ENCODE measurements at places on chromosomes 2 and 18.

- DNase-seq = no peak
Observed at GRCh38 chr2:26290001-26290400, 45.3 kb downstream of the HADHB start.

DNA sequence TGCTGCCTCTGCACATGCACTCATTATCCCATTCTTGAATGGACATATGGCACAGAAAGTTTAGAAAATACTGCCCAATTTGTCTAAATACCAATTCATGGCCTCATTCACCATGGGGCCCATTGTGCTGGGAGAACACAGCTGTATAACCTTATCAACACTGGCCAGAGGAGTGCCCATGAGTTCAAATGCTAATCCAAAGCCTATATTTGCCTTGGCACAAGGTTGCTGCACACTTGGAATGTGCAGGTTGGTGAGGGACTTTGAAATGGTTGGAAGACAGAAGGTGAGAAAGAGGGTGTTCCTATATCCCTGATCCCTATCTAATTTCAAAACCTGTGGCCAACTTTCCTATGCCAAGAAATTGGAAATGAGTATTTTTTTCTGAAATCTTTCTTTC lies 693.9 kb upstream of the ID2 start:
- no peak for DNase-seq

DNA sequence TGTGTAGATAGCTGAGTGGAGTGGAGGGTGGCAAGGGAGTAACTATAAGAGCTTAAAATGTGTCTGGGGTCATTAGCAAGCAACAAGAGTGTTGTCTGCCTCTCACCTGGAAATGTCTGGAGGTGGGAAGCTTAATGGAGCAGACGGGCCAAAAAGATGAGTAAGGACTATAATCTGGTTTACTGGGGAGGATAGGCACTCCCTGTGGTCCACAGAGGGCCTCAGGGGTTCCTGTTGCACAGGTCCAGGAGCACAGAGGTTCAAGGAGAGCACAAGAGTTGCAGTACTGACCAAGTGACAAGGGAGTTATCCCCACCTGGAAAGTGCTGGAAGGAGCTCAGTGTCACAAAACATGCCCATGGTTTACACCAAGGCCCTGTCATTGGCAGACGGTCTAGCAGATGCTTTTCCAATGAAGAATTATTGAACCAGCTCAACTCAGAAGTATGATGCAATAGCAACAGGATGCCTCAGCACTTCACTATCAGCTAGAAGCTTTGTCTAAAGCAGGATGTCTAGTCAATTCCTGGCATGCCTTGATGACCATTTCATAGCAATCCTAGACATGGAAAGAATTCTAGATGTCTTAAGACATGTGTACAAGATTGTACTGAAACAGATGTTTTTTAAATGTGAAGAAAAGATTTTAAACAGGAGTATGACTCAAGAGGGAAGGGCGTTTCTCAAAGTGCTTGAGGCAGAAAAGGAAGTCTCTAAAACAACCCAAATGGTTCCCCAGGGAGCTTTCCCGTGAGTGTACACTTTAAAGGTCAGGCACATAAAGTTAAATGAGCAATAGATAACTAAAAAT lies 62.9 kb upstream of the SERPINE2 start:
- DNase-seq = no peak

- DNase-seq = no peak
Observed at GRCh38 chr2:232667989-232668583, 29.0 kb upstream of the GIGYF2 start.

DNA sequence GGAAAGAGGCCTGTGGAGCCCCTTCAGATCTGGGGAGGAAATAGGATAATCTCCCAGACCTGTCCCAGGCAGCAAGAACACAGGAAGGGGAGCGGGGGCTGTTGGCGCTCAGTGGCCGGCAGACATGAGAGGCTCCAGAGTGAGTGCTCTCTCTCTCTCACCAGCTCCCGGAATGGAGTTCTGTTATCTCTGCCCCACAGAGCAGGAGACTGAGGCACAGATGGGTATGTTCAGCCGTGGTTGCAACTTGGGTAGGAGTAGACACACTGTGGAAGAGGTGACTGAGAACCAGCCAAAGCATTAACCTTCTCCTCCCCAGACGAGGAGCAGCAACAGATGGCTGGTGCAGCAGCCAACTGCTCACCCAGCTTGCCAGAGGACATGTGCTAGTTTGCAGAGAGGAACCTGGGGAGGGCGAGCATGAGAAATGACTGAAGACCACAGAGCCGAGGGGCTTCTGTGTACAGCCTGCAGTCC lies 82.0 kb downstream of the NRP2 start:
- DNase-seq = no peak

- DNase-seq = no peak
Observed at GRCh38 chr2:175793648-175794047, 208.4 kb downstream of the LNPK start.

DNA sequence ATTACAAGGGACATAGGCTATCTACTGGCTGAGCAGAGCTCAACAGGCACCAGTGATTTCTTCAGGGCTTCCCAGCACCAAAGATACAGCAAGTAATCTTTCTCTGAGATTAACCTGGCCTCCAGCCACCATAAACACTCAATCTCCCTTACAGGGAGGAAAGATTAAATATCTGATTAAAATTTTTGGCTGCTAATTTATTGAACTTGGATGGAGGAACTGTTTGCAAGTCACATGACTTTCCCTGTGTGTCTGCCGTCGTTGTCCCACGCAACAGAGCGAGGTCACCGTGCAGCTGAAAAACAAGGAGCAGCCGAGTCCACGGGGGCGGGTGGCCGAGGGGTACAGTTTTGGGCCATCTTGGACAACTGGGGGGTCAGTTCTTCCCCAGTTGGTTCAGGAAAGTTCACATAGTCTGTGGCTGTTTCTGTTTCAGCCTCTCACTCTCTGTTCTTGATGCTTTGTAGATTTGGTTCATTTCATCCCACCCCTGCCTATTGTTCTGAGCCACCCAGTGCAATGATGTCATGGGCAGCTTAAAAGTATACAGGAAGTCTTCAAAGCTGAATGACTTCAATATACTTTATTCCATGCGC lies 186.8 kb upstream of the CTAGE1 start:
- no peak for DNase-seq

GRCh38 chr2:100957996-100958653 lies 44.0 kb upstream of the RPL31 start:
- DNase-seq = no peak

DNA sequence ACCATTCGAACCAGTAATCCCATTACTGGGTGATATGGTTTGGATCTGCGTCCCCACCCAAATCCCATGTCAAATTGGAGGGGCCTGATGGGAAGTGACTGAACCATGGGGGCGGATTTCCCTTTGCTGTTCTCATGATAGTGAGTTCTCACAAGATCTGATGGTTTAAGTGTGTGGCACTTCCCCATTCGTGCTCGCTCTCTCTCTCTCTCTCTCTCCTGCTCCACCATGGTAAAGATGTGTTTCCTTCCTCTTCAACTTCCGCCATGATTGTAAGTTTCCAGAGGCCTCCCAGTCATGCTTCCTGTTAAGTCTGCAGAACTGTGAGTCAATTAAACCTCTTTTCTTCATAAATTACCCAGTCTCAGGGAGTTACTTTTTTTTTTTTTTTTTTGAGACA lies 62.6 kb downstream of the NBAS start:
- no peak for DNase-seq

- no peak for DNase-seq
Observed at GRCh38 chr2:231627384-231628120, 34.9 kb downstream of the TEX44 start.

Data from stimulated activated CD4-positive, alpha-beta T cell treated with anti-CD3 and anti-CD28 coated beads, TNF-alpha, amount 100 ng/mL, for 1 hour (primary cell).